Substantia nigra (tissue), 51 donors: ENCODE measurements at places on chromosomes 2 and 18.

GRCh38 chr2:137957033-137957432 is 7.2 kb upstream of the HNMT start:
- DNase-seq, result no peak

- DNase-seq, result no peak
Observed at GRCh38 chr2:153115141-153115540, 363.4 kb downstream of the RPRM start.

DNA sequence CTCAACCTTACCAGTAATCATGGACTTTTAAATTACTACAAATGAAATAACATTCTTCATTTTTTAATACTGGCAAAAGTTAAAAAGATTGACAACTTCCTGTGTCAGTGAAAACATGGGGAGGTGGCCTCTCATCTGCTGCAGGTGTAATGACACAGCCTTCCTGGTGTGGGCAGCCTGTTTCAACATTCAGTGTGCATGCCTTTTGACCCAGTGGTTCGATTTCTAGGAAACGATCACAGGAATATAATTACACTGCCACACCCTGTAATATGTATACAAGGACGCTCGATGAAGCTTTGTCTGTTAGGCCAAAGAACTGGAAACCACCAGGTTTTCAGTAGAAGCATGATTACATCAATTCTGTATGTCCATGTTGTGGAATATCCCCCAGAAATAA is 68.7 kb downstream of the MTHFD2 start:
- no peak for DNase-seq

DNA sequence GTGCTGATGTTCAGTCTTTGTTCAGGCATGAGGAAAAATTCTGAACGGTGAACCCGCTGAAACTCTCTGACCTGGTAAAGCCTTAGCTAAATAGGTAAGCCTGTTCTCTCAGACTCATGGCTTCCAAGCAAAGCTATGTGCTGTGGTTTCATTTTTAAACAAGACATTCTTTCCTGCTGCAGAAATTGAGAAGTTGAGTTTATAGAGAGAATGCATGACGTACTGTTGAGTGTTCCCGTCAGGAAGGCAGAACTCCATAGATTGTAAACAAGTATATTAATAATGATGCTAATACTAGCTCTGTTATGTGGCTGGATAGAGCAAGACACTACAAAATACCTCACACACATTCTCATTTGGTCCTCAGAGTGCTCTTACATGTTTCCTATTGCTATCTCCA is 424.0 kb upstream of the CRIM1 start:
- no peak for DNase-seq

DNA sequence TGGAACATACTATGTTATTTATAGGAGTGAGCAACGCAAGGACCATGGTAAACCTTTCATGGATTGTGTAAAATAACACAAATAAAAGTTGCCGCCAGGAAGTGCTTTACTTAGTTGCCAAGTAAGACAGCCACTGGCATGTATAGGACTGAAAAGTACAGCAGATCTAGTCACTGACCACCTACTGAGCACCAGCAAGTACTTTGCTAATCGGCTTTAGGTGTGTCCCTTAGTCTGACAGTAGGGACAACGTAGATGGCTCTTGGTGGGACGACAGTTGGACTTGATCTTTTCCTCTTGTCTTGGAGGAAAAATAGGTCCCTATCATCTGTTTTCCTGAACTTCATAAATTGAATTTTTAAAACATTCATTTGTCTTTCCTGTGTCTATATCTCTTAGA is 13.6 kb upstream of the CXXC1 start:
- DNase-seq, result no peak

GRCh38 chr18:59265974-59266369 is 7.3 kb downstream of the RAX start:
- DNase-seq, result no peak

DNA sequence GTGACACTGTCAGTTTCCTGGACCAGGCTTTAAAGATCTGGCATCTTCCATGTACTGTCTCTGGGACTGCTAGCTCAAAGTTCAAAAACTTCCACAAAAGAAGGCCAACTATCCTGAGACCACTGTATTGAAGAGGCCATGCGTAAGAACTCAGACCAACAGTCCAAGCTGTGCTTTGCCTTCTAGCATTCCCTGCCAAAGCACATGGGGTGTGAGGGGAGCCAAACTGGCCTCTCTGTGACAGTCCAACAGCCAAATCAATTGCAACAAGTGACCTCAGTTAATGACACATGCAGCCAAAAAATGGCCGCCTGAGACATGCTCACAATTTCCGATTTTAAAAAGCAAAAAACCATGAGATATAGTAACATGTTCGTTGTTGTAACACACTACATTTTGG is 160.3 kb upstream of the CDH19 start:
- DNase-seq, result no peak

- DNase-seq, result no peak
Observed at GRCh38 chr2:148720501-148721001, 76.0 kb downstream of the EPC2 start.
